ENCODE measurements at places on chromosomes 5 and 9. TPM values are rescaled to one million over a fixed set of nuclear protein-coding genes. Genes with fewer than 3 reads are reported as not detected.

DNA sequence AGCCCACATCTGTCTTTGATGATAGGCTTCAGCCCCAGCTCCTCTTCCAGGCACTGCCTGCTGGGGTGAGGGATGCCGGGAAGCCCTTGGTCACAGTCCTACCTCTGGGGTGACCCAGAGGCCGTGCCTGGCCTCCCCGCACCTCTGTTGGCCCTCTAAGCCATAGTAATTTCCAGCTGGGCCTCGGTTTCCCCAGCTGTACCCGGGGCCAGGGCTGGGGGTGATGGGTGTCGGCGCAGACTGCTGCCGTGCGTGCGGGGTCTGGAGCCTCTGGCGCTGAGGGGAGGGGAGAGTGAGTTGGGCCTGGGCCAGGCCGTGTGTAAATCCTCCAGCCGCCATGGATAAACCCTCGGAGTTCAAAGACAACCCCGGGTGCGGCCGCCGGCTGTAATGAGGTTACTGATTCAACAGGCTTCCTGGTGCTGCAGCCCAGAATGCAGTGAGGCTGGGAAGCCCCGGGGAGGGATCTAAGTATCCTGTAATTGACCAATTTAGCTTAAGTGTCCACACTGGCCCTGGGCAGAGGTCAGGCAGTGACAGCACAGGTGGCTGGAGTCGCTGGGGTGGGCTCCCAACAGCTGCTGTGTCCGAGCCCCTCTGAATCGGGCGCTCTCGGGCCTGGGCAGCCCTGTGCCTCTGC is 7.1 kb downstream of the RXRA start:
- peak; percentile 55 for DNase-seq

DNA sequence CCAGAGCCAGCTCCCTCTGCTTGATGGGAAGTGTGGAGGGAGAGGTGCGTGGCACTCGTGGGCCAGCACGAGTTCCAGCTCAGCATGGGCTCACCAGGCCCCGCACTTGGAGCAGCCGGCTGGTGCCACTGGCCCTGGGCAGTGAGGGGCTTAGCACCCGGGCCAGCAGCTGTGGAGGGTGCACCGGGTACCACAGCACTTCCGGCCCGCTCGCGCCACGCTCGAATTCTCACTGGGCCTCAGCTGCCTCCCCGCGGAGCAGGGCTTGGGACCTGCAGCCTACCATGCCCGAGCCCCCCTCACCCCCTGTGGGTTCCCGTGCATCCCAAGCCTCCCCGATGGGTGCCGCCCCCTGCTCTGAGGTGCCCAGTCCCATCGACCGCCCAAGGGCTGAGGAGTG is 98.4 kb downstream of the DCP2 start:
- no peak for DNase-seq

- DNase-seq: no peak
Measured at GRCh38 chr9:89363921-89364665, 45.8 kb downstream of the SECISBP2 start.

DNA sequence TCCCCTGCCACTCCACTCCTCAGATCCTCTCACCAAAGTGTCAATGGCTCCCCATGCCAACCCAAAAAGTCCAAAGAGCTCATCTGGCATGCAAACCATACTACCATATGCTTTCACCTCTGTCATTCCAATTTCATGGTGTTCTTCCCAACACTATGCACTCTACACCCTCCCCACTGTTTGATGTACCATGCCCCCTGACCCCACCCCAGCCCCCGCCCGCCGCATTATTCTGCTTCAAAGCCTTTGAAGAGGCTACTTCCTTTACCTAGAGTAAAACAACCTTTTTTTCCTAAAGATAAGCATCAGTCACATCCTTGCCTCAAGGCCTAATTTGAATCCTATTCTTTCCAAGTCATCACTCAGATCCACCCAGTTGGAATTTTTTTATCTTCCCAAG is 226.3 kb downstream of the DEPDC1B start:
- no peak for DNase-seq

DNA sequence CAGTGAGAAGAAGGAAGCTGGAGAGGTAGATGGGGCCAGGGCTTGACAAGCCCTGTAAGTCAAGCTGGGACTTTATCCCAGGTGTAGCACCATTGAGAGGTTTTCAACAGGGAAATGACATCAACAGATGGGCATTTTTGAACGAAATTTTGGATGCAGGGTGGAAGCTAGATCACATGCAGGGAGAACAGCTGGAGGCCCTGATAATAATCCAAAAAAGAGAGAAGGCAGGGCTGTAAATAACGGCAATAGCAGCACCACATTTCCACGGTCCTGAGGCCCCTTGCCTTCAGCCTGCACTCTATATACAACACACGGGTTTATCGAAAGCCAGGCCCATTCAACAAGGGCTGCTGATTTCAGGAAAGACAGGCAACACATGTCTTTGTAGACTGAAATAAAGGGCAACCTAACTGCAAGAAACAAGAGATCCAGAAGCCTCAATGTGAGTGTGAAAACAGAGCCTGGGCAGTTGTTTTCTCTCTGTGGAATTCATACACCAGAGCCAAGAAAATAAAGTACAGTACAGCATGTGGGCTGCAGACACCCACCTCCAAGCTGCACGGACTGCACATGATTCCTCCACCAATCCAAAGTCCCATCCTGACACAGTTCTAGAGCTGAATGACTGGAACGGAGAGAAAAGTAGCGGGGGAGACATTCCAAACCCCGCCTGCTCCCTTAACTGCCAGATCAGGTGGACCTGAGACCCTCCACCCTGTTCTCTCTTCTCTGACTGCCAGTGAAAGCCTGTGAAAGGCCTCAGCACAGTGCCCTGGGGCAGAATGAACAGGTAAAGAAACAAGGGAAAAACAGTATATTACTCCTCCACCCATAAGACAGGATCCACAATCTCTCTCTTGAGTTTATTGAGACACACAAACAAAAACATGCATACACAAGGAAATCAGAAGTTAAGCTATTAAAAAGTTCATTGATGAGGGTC is 36.3 kb downstream of the KLHL3 start:
- no peak for DNase-seq

GRCh38 chr5:168128557-168128956 is 162.9 kb upstream of the WWC1 start:
- no peak for DNase-seq

DNA sequence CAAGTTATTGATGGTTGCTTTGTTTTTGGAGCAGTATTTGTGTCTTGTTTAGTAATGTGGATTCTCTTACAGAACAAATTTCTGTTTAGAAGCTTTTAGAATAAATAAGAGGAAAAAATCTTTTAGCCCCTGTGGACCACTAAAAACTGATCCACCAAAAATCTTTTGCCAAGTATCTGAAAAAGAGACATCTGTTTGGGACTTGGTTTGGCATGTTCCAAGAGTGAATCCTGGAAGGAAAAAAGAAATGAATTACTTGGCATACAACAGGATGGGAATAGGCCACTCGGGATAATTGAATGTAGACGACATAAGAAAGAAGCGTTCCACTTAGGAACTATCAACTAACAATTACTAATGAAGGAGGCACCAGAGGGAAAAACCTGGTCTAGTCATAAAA is 1350.1 kb upstream of the C9orf72 start:
- DNase-seq: no peak

PHF24 gene
- polyA plus RNA-seq: 0.40 TPM
